ENCODE measurements at places on chromosomes 5 and 9. TPM values are rescaled to one million over a fixed set of nuclear protein-coding genes. Genes with fewer than 3 reads are reported as not detected.

SPATA31C2 gene
- 0.08 TPM for polyA plus RNA-seq

ADAMTS19 gene
- 1.6 TPM for polyA plus RNA-seq

DNA sequence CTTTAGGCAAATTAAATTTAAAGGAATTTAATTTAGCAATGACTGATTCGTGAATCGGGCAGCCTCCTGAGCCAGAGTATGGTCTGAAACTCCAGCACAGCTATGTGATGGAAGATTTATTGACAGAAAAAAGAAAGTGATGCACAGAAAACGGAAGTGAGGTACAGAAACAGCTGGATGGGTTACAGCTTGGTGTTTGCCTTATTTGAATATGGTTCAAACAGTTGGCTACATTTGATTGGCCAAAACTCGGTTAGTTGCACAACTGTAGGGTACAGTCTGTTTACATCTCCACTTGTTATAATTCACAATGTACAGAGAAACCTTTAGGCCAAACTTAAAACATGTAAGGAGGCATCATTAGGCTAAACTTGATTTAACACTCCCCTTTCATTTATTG lies 1716.1 kb upstream of the C9orf72 start:
- DNase-seq: no peak

DNA sequence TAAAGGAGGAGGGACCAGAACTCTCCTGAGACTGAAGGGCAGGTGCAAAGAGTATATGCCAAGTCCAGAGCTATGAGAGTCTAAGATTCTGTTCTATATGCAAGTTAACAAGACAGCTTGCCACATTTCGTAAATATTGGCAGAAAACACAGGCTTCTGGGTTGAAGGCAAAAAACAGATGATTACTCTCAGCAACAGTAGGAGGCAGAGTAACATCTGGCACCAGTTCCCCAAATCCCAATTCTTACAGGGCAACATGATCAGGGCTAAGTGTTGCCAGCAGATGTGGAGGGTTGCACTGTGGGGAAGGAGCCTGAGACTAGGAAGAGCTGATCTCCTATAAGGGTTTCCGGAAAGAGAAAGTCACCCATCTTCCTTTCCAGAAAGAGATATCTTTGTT lies 179.4 kb downstream of the PJA2 start:
- DNase-seq: no peak

GRCh38 chr5:165805756-165806155 lies 2300.3 kb downstream of the MAT2B start:
- no peak for DNase-seq
